ENCODE measurements at places on chromosomes 2 and 18.

DNA sequence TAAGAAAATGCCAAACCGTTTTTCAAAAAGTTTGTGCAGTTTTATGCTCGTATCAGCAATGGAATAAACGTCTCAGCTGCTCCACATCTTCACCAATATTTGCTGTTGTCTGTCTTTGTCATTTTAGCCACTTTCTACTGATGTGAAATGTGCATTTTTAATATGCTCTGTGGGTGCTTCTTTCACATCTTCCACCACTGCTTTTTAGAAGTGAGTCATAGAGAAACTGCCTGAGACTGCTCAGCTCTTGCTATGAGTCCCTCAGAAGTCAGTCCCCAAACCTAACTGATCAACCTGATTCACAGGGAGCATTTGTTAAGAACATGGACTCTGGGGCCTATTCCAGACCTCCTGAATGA is 41.0 kb upstream of the EPC2 start:
- DNase-seq = no peak

- no peak for DNase-seq
These were observed at the start of gene HOXD1 for GRCh38 chr2:176187899-176188773. HOXD1 (plus strand) TSS chr2:176188668; CDS start chr2:176188802, 134 bp downstream.

DNA sequence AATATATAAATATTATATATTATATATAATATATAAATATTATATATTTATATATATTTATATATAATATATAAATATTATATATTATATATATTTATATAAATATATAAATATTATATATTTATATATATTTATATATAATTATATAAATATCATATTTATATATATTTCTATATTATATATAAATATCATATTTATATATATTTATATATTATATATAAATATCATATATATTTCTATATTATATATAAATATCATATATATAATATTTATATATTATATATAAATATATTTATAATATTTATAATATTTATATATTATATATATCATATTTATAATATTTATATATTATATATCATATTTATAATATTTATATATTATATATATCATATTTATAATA is 321.4 kb downstream of the CDH2 start:
- DNase-seq = no peak

DNA sequence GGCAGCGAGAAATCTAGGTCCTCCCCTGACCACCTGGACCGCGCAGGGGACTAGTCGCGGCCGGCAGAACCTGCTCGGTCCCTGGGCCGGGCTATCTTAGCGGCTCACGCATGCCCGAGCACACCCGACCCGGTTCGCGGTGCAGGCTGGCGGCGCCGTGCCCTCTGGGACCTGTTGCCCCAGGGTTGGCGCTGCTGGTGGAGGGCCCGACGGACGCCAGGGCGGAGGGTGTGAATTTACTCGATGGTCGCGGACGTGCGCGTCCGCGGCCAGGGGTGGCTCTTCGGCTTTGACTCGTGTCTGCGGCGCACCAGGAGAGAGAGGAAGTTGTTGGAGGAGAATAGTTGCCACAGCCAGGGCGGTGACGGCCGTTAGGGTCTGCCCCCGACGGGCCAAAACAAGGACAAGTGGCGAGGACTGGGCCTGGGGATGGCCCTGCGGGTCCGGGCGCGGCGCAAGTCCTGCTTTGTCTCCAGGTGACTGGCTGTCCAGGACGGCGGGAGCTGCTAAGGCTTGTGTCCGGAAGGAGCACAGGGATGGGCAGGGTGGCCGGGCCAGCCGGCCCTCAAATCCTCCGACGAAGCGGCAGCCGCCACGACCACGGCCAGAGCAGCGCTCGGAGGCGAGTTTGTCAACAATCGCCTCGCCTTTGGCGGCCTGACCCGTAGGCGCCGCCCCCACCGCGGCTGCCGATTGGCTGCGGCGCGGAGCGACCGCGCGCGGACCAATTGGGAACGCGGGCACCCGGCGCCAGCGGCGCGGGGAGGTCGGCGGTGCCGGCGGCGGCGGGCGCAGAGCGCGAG is 1.3 kb downstream of the BCL2L11 start:
- DNase-seq = peak; percentile 17

DNA sequence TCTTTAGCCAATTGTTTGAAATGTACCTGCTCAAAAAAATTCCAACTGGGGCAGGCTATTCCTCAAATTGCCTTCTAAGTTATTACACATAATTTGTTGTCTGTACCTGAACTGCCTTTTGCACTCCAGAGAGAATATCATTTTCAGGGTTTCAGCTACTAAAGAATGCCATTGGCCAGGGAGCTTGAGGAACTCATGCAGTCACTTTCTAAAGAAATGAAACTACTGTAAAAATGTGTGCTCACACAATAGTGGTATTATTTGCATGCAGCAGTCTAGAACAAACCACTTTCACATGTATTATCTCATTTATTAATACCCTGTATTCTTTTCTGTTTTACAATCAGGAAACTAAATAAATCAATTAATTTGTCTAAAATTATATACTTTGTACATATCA is 152.2 kb downstream of the PID1 start:
- no peak for DNase-seq

Data from SIG-M5 (cell line).